Stimulated activated CD4-positive, alpha-beta T cell treated with anti-CD3 and anti-CD28 coated beads, Interleukin-12 subunit alpha, Interleukin-12 subunit beta, amount 100 ng/mL, for 24 hours (primary cell): ENCODE measurements at places on chromosomes 7 and 10.

GRCh38 chr10:84659027-84659426 lies 330.6 kb downstream of the CCSER2 start:
- DNase-seq: no peak

DNA sequence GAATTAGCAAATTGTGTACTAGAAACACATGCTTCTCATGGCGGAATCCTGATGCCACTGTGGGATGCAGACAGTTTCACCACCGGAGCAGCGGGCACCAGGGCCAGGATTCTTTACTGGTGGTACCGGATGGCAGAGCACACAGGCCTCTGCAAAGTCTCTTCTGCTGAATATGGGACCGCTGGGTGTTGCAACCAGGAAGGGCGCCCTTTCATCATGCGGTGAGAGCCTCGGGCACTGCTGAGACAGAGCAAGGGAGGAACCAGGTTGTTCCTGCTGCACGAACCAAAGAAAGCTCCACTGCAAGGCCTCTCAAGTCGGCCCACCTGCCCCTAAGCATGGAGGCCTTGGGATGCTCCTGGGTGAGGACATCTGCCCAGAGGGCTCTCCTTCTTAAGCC lies 57.0 kb upstream of the NMT2 start:
- no peak for DNase-seq

DNA sequence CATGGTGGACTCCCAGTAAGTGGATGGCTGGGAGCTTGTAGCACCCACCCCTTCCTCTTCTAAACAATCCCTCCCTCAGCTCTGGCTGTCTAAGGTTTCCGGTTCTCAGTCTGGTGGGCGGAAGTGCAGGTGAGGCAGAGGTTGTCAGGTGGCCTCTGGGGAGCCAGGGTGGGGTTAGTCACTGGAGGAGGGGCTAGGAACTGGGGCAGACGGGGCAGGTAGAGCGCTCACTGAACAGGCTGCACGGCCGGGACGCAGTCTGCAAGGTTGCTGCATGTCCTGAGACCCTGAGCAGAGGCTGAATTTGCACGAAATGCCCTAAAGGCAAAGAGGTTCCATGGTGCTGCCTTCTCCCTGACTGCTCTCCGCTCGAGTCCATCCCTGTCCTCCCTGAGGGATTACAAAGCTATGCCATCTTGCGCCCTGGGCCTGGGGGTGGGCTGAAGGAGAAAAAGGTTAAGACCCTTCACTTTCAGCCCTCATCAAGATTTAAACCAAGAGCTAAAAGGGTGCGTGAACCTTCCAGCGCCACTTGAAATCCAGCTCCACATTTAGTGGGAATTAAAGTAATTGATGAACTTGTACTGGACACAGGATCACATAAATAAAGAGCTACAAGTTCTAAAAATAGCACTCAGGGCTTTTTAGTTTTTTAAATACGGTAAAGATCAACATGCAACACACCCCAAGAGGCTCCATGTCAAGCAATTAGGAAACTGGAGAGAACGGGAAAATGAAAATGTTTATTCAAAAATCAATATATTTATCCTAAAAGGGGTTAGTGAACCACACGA lies 62.3 kb upstream of the CTBP2 start:
- DNase-seq: no peak

DNA sequence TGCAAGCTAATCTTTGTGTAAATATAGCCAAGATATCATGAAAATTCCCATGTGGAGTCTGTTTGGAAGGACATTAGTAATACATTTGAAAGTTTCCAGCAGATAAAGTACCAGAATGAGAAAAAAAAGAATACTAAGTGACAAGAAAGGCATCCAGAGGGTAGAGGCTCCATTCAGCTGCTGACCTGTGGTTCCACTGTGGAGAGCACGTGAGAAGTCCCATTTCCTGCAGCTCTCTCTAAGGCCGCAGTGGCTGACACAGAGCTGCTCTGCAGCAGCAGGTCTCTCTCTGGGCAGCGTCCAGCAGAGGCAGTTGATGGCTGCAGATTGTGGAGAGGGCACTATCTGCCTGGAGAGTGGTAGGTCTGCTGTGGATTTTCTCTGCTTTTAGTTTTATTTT lies 100.1 kb upstream of the TMEM72 start:
- DNase-seq: no peak

DNA sequence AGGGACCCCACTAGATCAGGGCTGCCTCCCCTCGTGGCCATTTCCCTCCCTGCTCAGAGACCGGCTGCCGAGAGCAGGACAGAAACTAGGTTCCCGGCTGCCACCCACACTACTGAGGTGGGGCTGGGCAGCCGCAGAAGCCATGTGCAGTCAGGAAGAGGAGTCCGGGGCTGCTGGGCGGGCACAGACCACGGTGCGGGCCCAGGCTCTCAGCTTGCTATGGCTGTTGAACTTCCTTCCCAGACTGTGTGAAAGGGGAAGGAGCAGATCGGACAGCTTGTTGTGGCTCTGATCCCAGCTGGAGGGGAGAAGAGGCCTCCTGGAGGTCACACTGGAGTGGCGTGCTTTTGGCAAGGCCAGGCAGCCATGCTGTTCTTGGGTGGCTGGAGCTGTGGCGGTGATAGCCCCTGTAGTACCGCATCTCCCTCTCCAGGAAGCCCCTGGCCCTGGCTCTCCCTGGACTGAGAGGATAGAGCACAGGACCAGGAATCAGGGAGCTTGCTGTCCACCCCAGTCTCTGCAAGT lies 56.8 kb downstream of the HK1 start:
- no peak for DNase-seq

GRCh38 chr7:26404189-26404996 lies 112.7 kb downstream of the SNX10 start:
- DNase-seq: no peak

- DNase-seq: no peak
Measured at GRCh38 chr10:93837822-93838221, 56.0 kb upstream of the SLC35G1 start.

DNA sequence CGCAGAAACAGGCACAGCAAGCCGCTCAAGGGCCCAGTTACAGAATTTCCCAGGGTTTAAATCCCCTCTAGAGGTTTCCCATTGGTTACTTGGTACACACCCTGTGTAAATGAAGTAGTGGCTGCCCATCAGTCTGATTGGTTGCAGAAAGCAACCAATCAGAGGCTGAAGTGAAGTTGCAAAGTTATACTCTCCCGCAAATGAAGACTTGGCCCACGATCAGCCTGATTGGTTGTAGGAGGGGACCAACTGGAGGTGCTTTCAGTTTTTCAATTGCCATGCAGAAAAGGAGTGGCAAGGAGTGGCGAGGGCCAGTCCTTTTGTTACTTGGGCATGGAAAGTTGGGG lies 909.2 kb upstream of the AUTS2 start:
- no peak for DNase-seq
